ENCODE measurements at places on chromosomes 2 and 18. TPM values are rescaled to one million over a fixed set of nuclear protein-coding genes. Genes with fewer than 3 reads are reported as not detected.

Gene RAB12
- total RNA-seq, result 10.9 TPM

Gene OR6B2
- not detected for total RNA-seq

- no peak for DNase-seq
Measured at GRCh38 chr2:3458396-3459184, 60.7 kb downstream of the ADI1 start.

GRCh38 chr18:71040161-71040560 lies 751.3 kb downstream of the SOCS6 start:
- DNase-seq, result no peak

DNA sequence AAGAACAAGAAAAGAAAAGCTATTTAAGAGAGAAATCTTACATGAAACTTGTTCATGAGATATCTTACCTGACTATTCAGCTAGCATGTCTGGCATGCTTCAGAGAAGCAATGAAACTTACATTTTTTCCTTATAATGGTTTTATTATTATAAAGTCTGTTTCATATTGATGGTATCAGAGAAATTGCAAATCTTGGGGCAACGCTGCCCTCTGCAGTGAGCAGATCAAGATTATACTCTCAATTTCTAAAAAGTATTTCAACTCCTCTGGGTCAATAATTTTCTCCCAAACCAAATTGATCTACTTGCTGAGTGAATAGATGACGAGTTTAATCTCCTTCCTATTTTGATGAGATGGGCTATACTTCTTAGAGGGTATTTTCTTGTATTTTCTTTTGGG lies 235.6 kb downstream of the NUP35 start:
- no peak for DNase-seq
